NCI-H187 treated with DMSO at 0.1 percent for 48 hours (cell line): ENCODE measurements at places on chromosomes 6 and 20.

DNA sequence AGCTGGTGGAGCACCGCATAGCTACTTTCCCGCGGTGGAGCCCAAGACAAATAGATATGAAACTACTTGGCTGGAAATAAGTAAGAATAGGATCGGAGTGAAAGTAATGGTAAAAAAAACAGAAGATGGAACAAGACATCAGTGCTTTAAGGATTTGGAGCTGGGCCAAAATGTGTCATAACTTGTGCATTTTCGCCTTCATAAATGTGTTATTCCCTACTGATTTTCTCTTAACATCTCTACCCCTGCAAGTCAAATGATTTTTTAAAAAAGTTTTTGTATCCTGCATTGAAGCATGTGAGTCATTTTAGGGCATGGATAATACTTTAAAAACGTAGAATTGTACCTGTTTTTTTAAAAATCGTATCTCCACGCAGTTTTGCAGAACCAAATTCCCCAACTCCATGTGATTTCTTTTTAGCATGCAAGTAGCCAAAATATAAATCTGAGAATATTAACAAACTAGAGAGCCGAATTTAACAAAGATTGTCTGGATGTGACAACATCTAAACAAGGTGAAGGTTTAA is 882 bp upstream of the FAM184A start:
- DNase-seq = no peak

DNA sequence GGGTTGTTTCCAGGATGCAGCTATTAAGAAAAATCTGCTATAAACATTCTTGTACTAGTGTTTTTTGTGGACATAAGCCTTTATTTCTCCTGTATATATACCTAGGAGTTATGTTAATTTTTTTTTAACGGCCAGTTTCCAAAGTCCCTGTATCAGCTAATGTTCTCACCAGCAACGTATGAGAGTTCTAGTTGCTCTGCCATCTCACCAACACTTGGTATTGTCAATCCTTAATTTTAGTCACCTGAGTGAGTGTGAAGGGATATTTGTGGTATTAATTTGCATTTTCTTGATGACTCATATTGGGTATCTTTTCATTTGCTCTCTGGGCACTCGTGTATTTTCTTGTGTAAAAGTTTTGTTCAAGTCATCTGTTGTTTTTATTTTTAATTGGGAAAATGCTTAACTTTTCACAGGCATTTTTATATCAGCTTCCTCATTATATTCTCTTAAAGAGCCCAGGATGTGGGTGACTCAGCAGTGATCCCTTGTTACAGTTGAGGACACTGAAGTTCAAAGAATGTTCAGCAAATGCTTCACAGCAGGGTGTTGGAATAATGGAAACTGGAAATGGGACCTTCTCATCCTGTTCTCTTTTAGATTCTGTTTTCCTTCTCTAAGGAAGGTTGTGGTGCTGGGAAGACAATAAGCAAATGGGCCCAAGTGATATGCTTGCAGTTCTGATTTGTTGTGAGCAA is 211.7 kb upstream of the PRND start:
- DNase-seq = no peak

DNA sequence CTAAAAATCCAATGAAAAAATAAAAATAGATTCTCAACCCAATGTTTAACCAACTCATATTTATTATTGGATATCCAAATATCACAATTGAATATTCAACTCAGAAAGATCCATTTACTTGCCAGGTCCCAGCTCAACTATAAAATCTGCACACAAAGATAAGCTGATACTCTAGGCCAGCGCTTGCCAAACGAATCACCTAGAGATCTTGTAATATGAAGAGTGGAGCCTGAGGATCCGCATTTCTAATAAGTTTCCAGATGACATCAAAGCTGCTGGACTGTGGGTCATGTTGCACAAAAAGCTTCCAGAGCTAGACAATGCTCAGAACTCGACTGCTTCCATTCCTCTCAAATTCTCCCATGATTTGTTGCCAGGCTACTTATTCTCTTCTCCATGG is 51.7 kb upstream of the HSF2 start:
- no peak for DNase-seq

DNA sequence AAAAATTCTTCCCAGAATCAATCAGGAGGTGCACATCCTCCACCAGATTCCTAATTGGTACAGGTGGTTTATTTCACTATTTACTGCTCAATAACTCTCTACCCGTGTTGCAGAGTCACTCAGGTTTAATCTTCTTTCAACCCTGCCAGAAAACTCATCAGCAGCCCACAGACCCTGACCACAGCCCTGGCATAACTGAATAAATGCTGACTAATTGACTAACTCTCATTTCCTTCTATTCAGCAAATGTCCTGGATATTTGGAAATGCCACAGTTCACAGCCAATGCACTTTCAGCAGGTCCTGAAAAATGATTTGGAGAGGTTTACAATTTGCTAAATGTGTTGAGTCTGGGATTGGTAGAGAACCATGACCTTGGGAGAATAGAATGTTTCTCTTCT is 62.3 kb downstream of the TRMT6 start:
- DNase-seq = no peak

GRCh38 chr6:26383624-26384417 is 913 bp downstream of the BTN2A2 start:
- DNase-seq = no peak

- no peak for DNase-seq
These were observed 53.9 kb downstream of the HS3ST5 start for GRCh38 chr6:114288701-114289495.
